ENCODE measurements at places on chromosomes 4 and X. TPM values are rescaled to one million over a fixed set of nuclear protein-coding genes. Genes with fewer than 3 reads are reported as not detected.

The FGF13 gene
- not detected for total RNA-seq

DNA sequence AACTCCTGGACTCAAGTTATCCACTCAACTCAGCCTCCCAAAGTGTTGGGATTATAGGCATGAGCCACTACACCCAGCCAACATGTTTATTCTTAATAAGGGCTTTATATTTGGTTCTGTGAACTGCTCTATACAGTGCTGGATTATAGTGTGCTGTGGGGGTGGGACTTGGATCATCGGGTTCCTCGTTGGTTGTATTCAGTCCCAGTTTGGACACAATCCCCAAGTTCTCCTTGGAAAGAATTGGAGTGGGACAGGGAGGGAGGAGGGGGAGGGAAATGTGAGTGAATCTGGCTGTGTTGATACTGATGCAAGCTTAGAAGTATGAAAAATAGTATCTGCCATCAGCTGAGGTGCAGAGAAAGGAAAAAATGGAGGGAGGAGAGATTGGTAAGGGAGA lies 121.3 kb downstream of the KIT start:
- no peak for DNase-seq

GRCh38 chr4:9602389-9602914 lies 158.2 kb downstream of the DEFB131A start:
- no peak for DNase-seq

- DNase-seq, result no peak
Measured at GRCh38 chr4:144347121-144347520, 206.6 kb upstream of the GYPA start.

GRCh38 chrX:124346117-124346876 lies at the start of gene SH2D1A:
SH2D1A (plus strand) TSS chrX:124346563; CDS start chrX:124346643, 80 bp downstream.
- no peak for DNase-seq

DNA sequence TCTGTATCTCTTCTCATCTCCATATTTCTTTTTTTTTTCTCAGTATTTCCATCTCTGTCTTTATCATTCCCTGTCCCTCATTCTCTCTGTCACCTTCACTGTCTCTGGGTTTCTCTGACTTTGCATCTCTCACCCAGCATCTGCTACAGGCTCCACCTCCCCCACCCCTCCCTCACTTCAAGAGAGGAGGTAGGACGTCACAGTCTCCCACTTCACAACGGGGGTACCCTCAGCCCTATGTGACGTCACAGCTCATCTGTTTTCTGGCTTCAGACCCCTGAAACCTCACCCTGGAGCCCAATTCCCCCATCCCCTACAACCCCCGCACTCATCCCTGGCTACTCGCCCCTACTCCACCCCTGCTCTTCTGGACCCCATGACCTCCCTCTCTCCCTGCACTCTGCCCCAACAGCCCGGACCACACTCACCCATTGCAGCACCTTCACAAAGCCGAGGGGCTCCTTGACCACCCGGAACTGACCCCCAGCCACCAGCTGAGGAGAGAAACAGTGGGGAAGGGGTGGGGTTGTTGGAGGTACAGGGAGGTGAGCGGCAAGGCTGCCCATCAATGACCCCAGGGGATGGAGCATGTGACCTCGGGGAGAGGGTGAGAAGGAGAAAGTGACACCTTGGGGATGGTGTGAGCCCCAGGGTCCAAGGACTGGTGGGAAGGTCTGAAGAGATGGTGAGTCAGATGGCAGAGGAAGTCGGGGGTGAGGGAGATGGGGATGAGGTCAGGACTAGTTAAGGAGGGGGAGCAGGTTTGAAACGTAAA lies 1.3 kb downstream of the SYP start:
- no peak for DNase-seq

- DNase-seq, result no peak
Measured at GRCh38 chr4:56701644-56702043, 20.5 kb upstream of the HOPX start.

DNA sequence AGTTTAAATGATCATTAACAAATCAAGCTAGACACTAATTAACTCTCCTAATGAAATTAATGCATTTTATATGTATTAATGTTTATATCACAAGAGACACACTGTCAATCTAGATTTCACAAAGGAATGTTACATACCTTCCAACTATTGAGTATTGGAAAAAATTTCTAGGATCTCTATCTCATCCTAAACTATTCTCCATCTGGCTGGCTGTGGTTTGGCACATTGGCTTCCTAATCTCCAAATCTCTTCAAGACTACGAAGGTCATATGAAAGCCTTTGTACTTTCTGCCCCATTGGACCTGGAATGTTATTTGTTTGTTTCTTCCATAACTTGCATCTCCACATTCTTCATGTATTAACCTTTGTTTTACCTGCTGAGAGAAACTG lies 1160.0 kb downstream of the ADGRL3 start:
- DNase-seq, result no peak

All from B cell (primary cell).